Immature natural killer cell (primary cell): ENCODE measurements at places on chromosomes 5 and 9. TPM values are rescaled to one million over a fixed set of nuclear protein-coding genes. Genes with fewer than 3 reads are reported as not detected.

Gene PCDHA7
- polyA plus RNA-seq = not detected

Gene CRHBP
- polyA plus RNA-seq = not detected

Gene TAF11L9
- not detected for polyA plus RNA-seq

Gene HMCN2
- polyA plus RNA-seq = not detected

DNA sequence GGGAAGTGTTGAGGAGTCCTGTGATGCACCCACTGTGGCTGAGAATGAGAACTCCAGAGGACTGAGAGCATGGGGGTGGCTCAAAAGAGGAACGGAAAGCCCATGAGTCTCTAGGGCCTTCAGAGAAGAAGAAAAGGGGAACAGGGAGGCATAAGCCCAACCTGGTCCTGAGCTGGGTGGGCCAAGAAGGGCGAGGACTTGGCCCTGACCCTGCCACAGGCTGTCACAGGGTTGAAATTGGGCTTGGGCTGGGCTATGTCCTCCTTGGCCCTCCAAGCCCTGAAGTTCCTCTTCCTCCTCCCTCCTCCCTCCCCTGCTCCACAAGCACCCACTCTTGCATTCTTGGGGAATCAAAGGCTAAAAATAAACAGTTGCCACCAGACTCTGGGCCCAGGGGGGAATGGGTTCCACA is 49.3 kb upstream of the PPARGC1B start:
- DNase-seq = no peak

DNA sequence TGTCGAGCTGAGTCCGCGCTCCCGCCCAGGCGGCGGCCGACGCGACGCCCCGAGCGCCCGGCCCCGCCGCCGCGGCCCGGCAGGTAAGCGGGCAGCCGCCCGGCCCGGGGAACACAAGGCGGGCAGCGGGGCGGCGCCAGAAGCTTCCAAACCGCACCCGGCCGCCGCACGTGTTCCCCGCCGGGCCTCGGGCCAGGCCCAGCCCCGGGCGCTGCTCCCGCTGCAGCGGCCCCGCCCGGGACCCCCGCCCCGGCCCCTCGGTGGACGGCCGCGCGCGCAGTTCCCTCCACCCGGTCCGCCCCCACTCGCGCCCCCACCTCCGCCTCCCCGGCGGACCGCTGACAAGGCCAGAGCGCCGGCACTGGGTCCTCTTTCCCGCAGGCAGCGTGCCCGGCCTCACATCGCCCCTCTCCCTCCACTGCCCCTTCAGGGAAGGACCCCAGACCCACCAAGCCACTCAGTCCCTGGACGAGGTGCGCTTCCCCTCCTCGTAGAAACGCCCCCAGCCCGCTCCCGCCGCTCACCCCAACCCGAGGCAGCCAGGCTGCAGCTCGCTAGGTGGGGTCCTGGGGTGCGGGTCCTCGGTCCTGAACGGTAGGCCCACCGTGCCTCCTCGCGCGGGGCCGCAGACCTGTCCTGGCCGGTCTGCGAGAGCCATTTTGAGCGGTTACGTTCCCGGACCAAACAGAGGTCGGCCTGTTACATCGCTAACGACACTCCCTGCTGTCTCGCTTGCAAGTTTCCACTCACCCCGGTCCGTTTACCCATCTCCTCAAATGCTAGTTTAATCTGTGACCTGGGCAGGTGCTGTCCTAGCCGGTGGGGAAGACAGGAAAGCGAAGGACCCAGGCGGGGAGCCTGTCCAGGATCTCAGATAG is 475 bp downstream of the WDR5 start:
- DNase-seq = peak; percentile 15

DNA sequence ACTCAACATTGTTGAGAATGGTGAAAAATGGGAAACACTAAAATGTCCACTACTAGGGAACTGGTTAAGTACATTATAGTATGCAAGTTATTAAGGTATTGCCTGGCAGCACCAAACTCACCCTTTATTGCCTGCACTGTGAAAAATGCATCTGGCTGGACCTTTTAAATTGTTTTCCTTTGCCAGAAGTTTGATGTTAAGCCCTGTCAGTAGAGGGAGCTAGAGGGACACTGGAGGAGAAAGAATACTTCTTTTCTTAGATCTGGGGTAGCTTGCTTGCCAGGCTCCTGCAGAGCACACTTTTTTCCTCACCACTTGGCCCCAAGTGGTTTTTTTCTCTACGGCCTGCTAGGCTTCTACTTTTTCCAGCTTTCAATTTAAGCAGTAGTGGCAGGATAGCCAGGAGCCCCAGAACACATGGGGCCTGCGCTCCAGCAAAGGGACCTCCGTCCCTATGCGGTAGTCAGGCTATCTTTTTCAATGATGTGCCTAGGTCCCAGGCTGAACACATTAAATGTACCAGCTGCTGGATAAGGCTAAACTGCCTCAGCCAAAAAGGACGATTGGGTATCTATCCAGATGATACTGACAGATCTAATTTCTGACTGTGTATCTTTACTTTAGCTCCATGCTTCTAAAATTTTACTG is 8.0 kb upstream of the HABP4 start:
- peak; percentile 6 for DNase-seq

DNA sequence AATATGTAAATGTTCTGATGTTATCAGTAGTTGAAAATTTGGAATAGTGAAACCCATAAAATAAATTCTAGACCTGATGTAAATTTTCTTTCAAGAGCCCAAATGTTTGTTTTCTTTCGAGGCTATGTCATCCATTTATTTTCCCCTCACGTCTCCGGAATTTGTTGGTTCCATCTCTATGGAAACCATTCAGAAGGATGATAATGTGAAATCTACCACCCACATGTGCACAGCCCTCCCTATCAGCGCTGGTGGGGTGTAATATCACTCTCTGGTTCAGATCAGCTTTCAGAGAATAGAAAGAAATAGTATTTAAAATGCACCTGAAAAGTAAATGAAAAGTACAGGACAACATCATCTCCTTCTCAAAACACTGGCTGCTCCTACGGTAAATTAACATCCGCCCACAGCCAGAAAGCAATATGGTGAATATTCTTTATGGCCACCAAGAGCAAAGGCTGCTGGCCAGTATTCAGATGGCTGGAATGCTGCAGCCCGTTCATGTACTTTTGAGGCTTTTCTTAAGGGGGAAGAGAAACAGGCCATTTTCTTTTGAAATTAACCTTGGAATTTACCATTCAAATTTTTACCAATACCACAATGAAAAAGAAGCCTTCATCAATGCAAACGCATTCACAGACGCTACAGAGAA is 28.5 kb downstream of the GLDC start:
- DNase-seq = no peak

GRCh38 chr5:151786468-151786867 is 14.7 kb downstream of the G3BP1 start:
- DNase-seq = no peak

DNA sequence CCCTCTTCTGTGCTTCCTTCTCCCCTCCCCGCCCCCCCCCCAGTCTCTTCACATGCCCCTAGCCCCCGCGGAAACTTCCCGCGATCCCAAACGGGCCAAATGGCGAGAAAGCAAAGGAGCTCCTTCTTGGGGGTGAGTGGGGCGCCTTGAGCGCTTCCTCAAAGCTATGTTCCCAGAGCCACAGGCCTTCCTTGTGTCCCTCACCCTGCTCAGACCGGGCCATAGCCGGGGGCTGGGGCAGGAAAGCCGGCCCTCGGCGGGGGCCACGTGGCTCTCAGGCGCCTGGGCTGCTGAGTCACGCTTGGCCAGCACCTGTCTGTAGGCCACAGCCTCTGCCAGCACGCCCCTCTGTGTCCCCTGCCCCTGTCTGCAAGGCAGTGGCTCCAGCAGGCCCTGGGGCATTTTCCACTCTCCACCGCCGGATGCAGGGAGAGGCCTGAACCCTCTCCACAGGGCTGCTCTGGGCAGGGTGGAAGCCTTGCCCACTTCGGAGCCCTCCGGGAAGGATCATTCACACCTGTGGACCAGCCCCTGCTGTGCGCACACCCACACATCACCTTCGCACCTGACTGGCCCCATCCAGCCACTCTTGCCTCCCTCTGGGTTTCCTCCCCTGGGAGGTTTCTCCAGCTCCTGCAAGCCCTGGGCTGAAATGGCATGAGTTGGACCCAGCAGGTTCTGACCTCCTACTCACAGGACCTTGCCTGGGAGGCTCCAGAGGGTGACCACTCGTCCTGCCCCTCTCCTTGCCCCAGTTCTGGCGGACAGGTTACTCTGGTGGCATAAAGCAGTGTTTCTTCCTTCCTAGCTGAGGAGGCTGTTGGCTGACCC is 1.2 kb upstream of the SQSTM1 start:
- peak; percentile 59 for DNase-seq

- no peak for DNase-seq
Measured at GRCh38 chr9:135891027-135891631, 16.2 kb downstream of the CAMSAP1 start.

DNA sequence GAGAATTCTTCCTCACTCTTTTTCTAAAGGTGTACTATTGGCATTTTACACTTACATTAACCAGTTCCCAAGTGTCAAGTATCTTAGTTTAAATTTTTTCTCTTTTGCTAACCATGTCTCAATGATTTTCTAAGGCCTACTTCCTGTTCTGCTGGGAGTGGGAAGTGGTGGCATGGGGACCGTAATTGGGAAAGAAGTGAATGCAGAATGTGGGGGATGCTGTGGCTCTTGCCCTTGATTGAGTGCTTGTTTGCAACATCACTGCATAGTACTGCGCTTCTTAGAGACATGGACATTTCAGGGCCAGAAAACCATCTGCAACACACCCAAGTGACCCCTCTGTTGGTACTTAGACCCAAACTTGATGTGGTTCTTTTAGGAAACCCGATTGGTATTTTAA is 32.8 kb downstream of the MRRF start:
- no peak for DNase-seq

- no peak for DNase-seq
Measured at GRCh38 chr9:134980516-134980915, 62.8 kb upstream of the FCN1 start.

- no peak for DNase-seq
Measured at GRCh38 chr5:132557478-132558172, 848 bp downstream of the RAD50 start.

DNA sequence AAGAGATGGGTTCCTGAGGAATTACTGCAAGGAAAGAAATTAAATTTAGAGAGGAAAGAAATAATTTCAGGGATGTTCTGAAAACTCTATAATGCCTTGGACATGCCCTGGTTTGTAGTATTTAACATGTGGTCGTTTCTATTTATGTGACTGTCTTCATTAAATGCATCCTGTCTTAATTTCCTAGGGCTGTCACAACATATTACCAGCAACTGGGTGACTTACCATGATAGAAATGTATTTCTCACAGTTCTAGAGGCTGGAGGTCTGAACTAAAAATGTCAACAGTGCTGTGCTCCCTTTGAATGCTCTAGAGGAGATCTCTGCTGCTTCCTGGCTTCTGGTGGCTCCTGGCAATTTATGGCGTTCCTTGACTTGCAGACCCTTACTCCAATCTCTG is 287.7 kb downstream of the FBXL7 start:
- no peak for DNase-seq

DNA sequence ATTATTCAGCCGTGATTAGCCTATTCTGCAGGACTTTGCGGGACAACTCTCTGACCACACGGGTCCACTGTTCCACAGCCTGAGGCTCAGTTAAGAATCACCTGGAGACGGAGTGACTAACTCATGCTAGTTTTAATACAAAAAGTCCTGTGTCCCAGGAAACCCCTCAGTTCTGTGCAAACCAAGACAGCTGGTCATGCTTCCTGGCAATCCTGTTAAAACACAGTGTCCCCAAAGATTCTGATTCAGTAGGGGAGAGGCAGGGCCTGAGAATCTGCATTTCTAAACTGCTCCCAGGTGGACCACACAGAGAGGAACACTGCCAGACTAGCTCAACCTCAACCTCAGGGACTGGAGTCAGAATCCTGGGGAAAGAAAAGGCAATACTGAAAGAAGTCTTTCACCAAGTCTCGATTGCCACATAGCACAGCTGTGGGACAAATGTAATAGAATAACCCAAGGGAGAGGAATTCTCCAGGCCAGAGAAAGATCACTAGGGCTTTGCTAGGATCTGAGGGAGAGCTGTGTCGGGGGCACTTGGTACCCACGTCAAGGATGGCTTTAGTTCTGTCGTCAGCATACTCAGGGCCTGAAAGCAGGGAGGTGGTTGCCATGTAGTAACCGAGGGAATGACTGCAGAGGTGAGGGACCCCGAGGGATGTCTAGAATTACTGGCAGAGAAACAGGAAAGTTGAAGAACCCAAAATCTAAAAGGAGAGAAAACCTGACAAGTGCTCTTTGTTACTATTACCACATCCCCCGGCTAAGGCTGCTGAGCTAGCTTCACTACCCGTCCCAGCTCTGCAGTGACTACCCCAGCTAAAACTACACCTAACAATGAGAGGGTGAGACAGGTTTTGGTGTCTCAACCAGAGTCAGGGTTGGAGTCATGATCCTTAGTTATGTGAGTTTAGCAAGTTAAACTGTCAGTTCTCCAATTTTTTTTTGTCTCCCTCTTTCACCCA is 8.6 kb downstream of the SUSD1 start:
- no peak for DNase-seq

GRCh38 chr9:89639961-89640360 is 35.1 kb downstream of the GADD45G start:
- no peak for DNase-seq

GRCh38 chr5:170427672-170428236 is 38.6 kb upstream of the KCNMB1 start:
- DNase-seq = no peak
